ENCODE measurements at places on chromosomes 1 and 21. TPM values are rescaled to one million over a fixed set of nuclear protein-coding genes. Genes with fewer than 3 reads are reported as not detected.
A peak's percentile ranks its signal among the peaks of the same experiment; 100 is the strongest.

The SMIM1 gene
- total RNA-seq, result not detected

The SEMA4A gene
- 20.8 TPM for total RNA-seq

The MARCKSL1 gene
- 27.9 TPM for total RNA-seq

The RGS13 gene
- not detected for total RNA-seq

The ENAH gene
- total RNA-seq, result not detected

The KRTAP21-2 gene
- total RNA-seq, result not detected

The LPAR3 gene
- 2.1 TPM for total RNA-seq

The NUP210L gene
- 0.05 TPM for total RNA-seq

The KRTAP13-2 gene
- total RNA-seq, result not detected

The B3GALNT2 gene
- 14.0 TPM for total RNA-seq

The LCE1A gene
- not detected for total RNA-seq

The KIAA1614 gene
- 0.13 TPM for total RNA-seq

The HES4 gene
- not detected for total RNA-seq

The TMEM269 gene
- not detected for total RNA-seq

DNA sequence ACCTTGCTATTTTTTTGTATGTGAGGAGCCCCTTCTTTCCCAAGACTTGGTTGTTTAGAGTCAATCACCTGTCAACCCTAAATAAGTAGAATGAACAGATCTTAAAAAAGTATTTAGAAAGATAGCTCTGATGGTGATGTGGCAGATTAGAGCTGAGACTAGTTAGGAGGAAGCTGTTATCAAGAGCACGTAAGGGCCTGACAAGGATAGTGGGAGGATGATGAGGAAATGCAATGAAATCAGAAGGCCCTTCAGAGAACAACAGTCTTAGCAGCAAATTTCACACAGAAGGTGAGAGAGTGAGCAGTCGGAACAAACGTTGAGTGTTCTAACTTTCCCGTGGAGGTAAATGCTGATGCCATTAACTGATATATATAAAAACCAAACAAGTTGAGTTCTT is 15.9 kb upstream of the S1PR1 start:
- no peak overlapping the region for H3K4me3 ChIP-seq
- H3K27me3 ChIP-seq, result no peaks in the 10 kb centered on the region
- no peak for DNase-seq
- peaks cover 32% of the 10 kb centered on the region for H3K4me1 ChIP-seq
- no peak overlapping the region for H3K27ac ChIP-seq
- H3K36me3 ChIP-seq, result peaks cover 13% of the 10 kb centered on the region

GRCh38 chr1:248862695-248862997 is 3.8 kb upstream of the ZNF692 start:
- peak overlapping the region; percentile 81 for H3K4me3 ChIP-seq
- no peaks in the 10 kb centered on the region for H3K36me3 ChIP-seq
- H3K27ac ChIP-seq, result peak overlapping the region; percentile 69
- DNase-seq, result no peak

DNA sequence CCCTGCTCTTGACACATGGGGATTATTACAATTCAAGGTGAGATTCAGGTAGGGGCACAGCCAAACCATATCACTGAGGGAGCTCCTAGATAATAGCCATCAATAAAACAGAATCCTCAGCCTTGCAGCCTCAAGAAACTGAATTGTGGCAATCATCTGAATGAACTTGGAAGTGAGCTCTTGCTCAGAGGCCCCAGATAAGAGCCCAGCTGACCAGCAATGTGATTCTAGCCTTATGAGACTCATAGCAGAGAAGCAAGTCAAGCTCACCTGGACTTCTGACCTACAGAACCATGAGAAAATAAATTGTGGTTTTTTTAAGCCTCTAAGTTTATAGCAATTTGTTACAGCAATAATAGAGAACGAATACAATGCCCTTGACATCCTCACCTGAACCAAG is 302.5 kb downstream of the LTN1 start:
- no peak overlapping the region for H3K4me3 ChIP-seq
- H3K4me1 ChIP-seq, result no peaks in the 10 kb centered on the region
- H3K27me3 ChIP-seq, result no peaks in the 10 kb centered on the region
- H3K36me3 ChIP-seq, result peaks cover 2% of the 10 kb centered on the region
- DNase-seq, result no peak
- no peak overlapping the region for H3K27ac ChIP-seq

DNA sequence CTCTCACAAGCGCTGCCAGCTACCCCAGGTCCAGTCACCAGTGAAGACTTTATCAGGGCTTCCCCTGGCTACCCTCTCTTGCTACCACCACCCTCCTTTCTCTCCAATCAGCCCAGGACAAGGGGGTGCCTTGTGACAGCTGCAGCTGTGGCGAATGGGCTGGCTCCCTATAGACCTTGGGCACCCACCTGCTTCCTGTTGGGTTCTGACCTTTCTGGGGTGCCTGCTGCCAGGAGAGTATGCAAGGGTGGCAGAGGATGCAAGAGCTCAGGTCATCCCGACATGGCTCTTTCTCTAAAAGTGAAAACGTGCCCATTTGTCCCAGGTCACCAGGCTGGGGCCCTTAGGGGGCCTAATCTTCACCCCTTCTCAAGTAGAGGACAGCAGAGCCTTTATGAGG is 6.6 kb downstream of the KLHDC8A start:
- no peak overlapping the region for H3K4me3 ChIP-seq
- DNase-seq, result no peak
- peaks cover 36% of the 10 kb centered on the region for H3K27me3 ChIP-seq
- H3K36me3 ChIP-seq, result no peaks in the 10 kb centered on the region

DNA sequence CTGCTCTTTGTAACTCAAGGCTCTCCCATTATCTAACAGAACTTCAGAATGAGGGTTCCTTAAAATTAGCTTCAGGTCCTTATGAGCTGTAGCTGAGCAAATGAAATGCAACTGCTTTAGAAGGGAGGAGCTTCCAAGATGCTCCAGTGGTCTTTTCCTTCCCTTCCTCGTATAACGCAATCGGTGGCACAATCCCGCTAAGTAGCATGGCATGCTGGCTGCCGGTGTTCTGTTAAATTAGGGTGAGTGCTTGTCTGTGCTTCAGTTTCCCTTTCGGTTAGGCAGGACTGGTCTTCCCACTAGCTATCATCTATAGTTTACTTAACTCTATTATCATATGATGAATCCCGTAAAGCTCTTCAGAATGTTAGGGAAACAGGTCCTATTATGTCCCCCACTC is 917 bp downstream of the KIAA0040 start:
- peaks cover 54% of the 10 kb centered on the region for H3K36me3 ChIP-seq
- peak overlapping the region; percentile 93 for H3K27ac ChIP-seq
- peak overlapping the region; percentile 95 for H3K4me3 ChIP-seq
- peaks cover 57% of the 10 kb centered on the region for H3K4me1 ChIP-seq
- H3K27me3 ChIP-seq, result no peaks in the 10 kb centered on the region

- no peak for DNase-seq
- peaks cover 12% of the 10 kb centered on the region for H3K27me3 ChIP-seq
- no peak overlapping the region for H3K4me3 ChIP-seq
- no peaks in the 10 kb centered on the region for H3K36me3 ChIP-seq
- H3K4me1 ChIP-seq, result peaks cover 16% of the 10 kb centered on the region
These were observed 32.0 kb upstream of the AGL start for GRCh38 chr1:99818063-99818699.

- no peaks in the 10 kb centered on the region for H3K27me3 ChIP-seq
- DNase-seq, result no peak
- no peaks in the 10 kb centered on the region for H3K36me3 ChIP-seq
- no peaks in the 10 kb centered on the region for H3K4me1 ChIP-seq
- no peak overlapping the region for H3K27ac ChIP-seq
These were observed 30.6 kb downstream of the LDLRAD2 start for GRCh38 chr1:21842606-21843162.

DNA sequence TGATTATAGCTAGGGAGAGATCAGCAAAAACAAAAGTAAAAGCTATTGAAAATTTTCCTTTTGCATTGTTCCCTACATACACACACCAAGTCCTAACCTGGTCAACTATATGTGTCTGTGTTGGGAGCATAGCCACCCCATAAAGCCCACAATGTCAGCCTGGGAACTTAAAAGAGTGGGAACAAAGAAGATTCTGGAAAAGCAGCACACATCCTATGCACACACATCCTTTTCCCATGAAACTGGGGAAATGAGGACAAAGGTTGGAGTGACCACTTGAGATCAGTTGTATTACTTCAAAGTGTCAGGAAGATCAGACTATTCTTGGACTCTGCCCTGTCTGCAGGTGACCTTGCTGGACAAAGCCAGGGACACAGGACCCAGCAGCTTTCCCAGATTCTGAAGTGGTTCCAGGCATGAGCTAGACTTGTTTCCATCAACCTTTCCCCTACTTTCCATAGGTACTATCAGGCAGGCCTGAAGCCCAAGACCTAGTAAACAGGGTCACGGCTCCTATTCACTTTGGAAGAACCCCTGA is 15.9 kb downstream of the TXNIP start:
- H3K27ac ChIP-seq, result no peak overlapping the region
- peaks cover 9% of the 10 kb centered on the region for H3K36me3 ChIP-seq
- H3K27me3 ChIP-seq, result no peaks in the 10 kb centered on the region
- peaks cover 13% of the 10 kb centered on the region for H3K4me1 ChIP-seq
- no peak for DNase-seq
- no peak overlapping the region for H3K4me3 ChIP-seq

- H3K27ac ChIP-seq, result no peak overlapping the region
- H3K4me1 ChIP-seq, result no peaks in the 10 kb centered on the region
- DNase-seq, result no peak
- no peak overlapping the region for H3K4me3 ChIP-seq
- no peaks in the 10 kb centered on the region for H3K36me3 ChIP-seq
These were observed 40.6 kb upstream of the HSD3B1 start for GRCh38 chr1:119466445-119466844.

DNA sequence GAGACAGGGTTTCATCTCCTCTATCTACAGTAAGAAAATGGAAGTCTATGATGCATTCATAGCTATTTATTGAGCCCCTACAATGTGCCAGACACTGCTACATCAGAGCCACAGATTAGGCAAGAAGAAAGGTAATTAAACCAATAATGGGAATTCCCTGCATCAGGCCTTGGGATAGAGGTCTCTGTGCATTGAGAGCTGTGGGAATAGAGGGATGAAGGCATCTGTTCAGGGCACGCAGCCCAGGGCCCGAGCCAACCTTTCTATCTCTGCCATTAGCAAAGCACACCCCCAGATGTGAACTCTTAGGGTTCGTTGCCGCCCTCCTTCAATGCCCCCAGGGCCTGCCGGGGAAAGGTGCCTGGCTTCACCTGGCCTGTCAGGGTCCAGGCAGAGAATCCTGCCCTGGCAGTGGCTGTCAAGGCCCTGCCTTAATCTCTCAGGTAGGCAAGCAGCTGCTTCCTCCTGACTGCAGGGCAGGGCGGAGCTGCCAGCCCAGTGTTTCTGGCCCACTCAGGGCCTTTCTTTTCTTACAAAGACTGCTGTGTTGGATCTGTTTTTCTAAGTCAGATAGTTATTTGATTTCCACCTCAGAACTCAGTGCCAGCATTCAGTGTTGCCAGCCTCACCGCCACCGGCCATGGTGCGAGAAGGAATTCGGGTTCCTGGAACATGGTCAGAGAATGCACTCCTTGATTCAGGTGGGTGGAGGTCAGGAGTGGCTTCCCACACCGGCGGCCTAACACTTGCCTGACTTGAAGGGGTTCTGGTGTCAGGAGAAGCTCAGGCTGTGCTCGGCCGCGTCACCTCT is 76.1 kb downstream of the PGM1 start:
- peaks cover 13% of the 10 kb centered on the region for H3K36me3 ChIP-seq
- no peaks in the 10 kb centered on the region for H3K27me3 ChIP-seq
- H3K4me1 ChIP-seq, result peaks cover 2% of the 10 kb centered on the region
- no peak overlapping the region for H3K27ac ChIP-seq

DNA sequence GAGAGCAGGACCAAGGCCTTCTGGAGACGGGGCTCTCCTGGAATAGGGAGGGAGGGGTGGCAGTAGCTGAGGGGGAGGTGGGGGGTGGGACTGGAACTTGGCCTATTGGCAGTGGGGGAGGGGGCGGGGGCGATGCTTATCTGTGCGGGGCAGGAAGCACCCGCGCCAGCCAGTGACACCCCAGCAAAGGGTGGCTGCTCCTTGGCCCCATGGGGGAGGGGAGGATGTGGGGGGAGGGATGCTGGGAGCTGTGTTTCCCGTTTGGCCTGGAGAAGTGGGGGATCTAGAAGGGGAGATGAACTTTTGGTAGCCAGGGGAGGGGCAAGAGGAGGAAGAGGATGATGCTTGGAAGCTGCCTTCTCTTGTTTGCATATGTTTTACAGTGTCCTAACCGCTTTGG is 11.0 kb downstream of the ZBTB7B start:
- H3K27me3 ChIP-seq, result no peaks in the 10 kb centered on the region
- H3K27ac ChIP-seq, result peak overlapping the region; percentile 89
- peak; percentile 55 for DNase-seq
- peaks cover 67% of the 10 kb centered on the region for H3K36me3 ChIP-seq

- H3K36me3 ChIP-seq, result peaks cover 22% of the 10 kb centered on the region
- no peak for DNase-seq
- peak overlapping the region; percentile 91 for H3K4me3 ChIP-seq
These were observed 1.0 kb downstream of the LYST start for GRCh38 chr1:235865565-235866204.

- H3K36me3 ChIP-seq, result no peaks in the 10 kb centered on the region
- no peak overlapping the region for H3K27ac ChIP-seq
- no peak for DNase-seq
- peaks cover 32% of the 10 kb centered on the region for H3K27me3 ChIP-seq
- no peaks in the 10 kb centered on the region for H3K4me1 ChIP-seq
These were observed 12.3 kb upstream of the OTUD3 start for GRCh38 chr1:19869929-19870328.

DNA sequence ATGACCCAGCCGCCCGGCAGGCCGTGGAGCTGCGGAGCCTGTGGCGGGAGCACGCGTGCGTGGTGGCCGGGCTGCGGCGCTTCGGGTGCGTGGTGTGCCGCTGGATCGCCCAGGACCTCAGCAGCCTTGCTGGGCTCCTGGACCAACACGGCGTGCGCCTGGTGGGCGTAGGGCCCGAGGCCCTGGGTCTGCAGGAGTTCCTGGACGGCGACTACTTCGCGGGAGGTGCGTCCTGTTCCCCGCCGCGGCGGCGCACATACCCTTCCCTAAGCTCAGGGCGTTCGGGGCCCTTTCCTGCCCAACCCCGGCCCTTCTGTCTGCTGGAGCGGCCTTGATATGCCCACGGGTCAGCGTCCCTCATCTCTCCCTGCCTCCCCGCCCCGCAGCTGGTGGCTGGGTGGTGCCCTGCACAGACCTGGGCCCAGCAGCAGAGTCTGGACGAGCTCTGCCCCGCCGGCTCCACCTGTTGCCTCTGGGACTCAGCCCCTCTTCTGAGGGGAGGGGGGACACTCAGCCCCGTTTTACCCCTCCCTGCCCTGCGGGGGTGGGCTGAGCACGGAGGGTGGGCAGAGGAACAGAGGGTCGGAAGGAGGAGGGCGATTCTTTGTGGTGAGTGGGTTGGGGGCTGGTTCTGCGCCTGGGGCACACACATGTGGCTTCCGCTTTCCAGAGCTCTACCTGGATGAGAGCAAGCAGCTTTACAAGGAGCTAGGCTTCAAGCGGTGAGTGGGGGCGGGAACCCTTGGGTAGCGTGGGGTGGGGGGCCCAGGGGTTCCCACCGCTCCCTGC is 688 bp downstream of the PRXL2B start:
- H3K4me3 ChIP-seq, result peak overlapping the region; percentile 88
- peak; percentile 43 for DNase-seq
- peaks cover 9% of the 10 kb centered on the region for H3K36me3 ChIP-seq

DNA sequence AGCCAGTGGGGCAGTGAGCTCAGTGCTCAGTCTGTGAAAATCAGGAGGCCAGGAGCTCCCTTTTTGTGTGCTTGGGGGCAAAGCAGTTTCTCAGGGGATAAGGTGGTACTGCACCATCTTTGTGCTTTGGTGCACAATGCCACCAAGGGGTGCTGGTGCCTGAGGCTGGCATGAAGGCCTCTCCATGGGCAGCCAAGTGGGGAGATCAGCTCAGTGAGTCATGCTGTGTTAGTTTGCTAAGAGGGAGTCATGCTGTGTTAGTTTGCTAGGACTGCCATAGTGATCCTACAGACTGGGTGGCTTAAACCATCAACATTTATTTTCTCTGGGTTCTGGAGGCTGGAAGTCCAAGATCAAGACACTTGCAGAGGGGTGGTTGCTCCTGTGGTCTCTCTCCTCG is 428.1 kb downstream of the PRDM2 start:
- no peaks in the 10 kb centered on the region for H3K4me1 ChIP-seq
- H3K27me3 ChIP-seq, result no peaks in the 10 kb centered on the region
- no peak overlapping the region for H3K4me3 ChIP-seq
- H3K36me3 ChIP-seq, result no peaks in the 10 kb centered on the region
